ENCODE measurements at places on chromosomes 4 and X.
A peak's percentile ranks its signal among the peaks of the same experiment; 100 is the strongest.

DNA sequence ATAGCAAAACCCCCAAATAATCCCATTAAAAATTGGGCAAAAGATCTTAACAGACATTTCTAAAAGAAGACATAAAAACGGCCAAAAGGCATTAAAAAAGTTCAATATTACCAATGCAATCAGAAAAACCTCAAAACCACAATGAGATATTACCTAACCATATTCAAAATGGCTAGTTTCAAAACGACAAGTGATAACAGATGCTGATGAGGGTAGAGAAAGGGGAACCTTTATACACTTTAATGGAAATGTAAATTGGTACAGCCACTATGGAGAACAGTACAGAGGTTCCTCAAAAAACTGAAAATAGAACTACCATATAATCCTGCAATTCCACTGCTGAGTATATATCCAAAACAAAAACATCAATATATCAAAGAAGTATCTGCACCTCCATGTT is 6.2 kb downstream of the AADAT start:
- no peak for DNase-seq

DNA sequence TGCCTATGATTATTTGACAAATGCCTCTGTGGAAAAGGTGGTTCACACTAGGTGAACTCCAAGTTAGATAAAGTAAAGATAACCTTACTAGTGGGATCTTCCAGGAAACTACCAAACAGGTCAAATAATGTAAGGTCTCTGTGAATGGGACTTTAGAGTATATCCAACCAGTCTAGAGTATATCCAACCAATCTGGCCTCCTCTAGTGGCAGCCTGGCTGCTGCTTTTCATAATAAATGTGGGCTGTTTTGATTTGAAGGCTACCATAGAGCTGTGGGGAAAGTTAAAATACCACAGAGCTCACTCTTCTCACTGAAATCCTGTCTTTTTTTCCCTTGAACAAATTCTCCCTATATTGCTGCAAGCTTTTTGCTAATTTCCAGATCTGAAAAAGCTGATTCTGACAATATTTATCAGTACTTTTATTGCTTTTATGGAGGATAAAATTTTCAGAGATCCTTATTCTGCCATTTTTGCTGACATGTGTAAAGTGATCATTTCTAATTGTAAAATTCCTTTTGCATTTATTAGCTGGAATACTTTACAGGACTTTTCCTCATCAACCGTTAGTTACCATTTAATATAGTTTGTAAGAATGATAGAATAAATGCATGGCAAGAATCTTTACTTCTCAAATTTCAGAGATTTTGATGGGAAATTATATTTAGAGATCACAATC is 111.3 kb downstream of the TET2 start:
- DNase-seq: no peak

- no peak for DNase-seq
These were observed 121.6 kb upstream of the NOCT start for GRCh38 chr4:138894011-138894410.

DNA sequence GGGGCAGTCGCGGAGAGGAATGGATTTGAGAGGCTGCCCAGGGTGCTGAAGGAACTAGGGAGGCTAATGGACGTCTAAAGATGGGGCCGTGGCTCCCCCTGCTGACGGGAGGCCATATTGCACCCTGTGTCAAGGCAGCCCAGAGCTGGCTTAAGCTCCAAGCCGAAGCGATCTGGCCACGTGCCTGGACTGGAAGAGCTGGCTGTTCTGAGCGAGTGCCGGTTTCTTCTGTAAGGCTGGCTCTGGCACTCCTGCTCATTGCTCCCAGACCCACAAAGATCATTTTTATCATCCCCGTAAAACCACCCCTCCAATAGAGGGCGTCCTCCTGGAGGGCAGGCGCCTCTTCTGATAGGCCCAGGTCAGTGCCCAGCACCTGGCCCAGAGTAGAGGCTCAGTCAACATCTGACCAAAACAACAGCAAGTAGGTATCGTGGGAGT is 5.6 kb downstream of the PNCK start:
- peak; percentile 87 for DNase-seq

DNA sequence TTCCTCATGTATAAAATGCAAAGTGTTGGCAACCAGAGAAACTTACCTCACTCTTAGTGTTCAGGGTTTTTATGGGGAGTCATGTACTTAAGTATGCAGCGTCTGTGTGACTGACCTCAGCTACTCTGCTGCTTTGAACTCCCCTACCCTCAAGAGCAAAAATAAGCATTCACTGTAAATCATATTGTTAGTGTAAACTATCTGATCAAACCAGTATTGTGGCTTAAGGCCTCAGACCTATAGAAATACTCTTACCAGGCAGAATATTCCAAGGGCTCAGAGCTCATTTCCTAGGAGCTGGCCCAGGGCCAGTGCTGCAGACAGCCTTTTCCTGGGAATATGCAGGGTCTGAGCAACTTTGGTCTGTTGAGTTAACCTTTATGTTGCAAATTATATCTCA is 453.1 kb downstream of the CCSER1 start:
- DNase-seq: peak; percentile 37

GRCh38 chr4:88597970-88598660 is 5.8 kb downstream of the HERC3 start:
- DNase-seq: no peak

GRCh38 chrX:102768987-102769761 is 48.6 kb downstream of the GPRASP3 start:
- peak; percentile 66 for DNase-seq

DNA sequence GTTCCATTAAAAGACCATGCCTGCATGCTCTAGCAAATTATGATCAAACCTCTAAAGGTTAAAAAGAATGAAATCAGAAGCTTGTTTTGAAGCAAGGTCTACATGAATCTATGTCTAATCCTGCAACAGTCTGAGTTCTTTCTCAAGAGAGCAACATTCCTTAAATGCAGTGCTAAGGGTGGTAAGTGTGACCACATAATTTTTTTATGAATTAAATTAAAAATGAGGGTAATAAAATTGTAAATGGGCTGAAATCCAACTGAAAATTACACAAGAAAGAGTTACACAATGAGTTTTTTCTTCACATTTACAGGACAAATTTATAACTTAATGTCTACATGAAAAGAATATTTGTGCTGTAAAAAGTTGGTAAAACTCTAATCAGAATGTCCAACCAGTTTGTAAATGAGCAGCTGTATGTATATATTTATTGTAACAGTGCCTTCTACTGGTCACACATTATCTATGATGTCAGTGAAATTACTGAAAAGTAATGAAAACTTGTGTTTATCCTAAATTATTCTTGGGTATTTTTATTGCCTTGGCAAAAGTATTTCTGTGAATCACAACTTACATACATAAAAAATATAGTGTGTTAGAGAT is 336.3 kb upstream of the PITX2 start:
- no peak for DNase-seq

GRCh38 chr4:36320117-36320896 is 38.9 kb downstream of the DTHD1 start:
- no peak for DNase-seq

Data from BE2C (cell line).